ENCODE measurements at places on chromosomes 12 and 14. TPM values are rescaled to one million over a fixed set of nuclear protein-coding genes. Genes with fewer than 3 reads are reported as not detected.

Gene SYCP3
- 0.18 TPM for total RNA-seq

Gene GMPR2
- total RNA-seq, result 53.6 TPM

Gene BCL2L14
- total RNA-seq, result not detected

Gene OR4N5
- not detected for total RNA-seq

Gene MYF5
- not detected for total RNA-seq

Gene PAX9
- total RNA-seq, result not detected

Gene AMN
- not detected for total RNA-seq

Gene EEA1
- 42.3 TPM for total RNA-seq

Gene PRPF40B
- 10.5 TPM for total RNA-seq

Gene CDCA3
- 23.5 TPM for total RNA-seq

Gene SLC10A1
- total RNA-seq, result not detected

Gene LIMA1
- 229 TPM for total RNA-seq

Gene HEATR5A
- 52.4 TPM for total RNA-seq

Gene GPR162
- 2.6 TPM for total RNA-seq

Gene LIN7A
- total RNA-seq, result 6.6 TPM

Gene TOMM20L
- not detected for total RNA-seq

Gene SLC6A13
- total RNA-seq, result not detected

Gene TAS2R30
- 16.4 TPM for total RNA-seq

Gene P2RX2
- not detected for total RNA-seq

Gene RXYLT1
- total RNA-seq, result 22.5 TPM

Gene TMEM132C
- total RNA-seq, result not detected

Gene CD63
- total RNA-seq, result 6,536 TPM

Gene CRACR2A
- total RNA-seq, result 16.8 TPM

Gene TEX52
- not detected for total RNA-seq

Gene CAPZA3
- total RNA-seq, result not detected

Gene FAM222A
- 0.54 TPM for total RNA-seq

Gene SCAF11
- 341 TPM for total RNA-seq

Gene SERPINA4
- total RNA-seq, result not detected

Gene SLC17A8
- total RNA-seq, result not detected

Gene KRT79
- not detected for total RNA-seq

Gene MIPOL1
- 12.5 TPM for total RNA-seq

Gene NEUROD4
- total RNA-seq, result not detected

Gene DDN
- 0.09 TPM for total RNA-seq

Gene KLRG1
- total RNA-seq, result not detected

Gene ARF3
- total RNA-seq, result 65.3 TPM
